ENCODE measurements at places on chromosomes 1 and 21.
A peak's percentile ranks its signal among the peaks of the same experiment; 100 is the strongest.

GRCh38 chr1:159274631-159275030 lies 27.5 kb upstream of the FCER1A start:
- no peak for DNase-seq

- no peak for DNase-seq
These were observed 302.0 kb upstream of the ADGRL2 start for GRCh38 chr1:81498471-81499462.

DNA sequence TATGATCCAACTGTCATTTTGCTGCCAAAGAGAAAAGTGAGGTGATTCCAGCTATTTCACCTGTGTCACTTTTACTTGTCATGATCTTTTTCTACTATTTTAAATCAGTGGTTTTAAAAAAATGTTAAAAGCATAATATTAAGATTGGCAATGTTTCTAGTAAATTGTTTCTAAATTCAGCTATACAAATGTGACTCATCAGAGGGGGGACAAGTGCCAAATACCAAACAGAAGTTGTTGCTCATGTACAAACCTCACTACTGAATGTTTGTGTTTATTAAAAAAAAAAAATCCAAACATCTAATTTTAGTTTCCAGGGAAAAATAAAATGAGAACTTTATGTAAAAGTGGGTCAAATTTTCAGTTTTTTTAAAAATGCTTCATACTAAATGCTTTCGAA lies 346.2 kb upstream of the SNX7 start:
- DNase-seq, result no peak

- no peak for DNase-seq
These were observed 52.8 kb upstream of the IFFO2 start for GRCh38 chr1:19009126-19009881.

DNA sequence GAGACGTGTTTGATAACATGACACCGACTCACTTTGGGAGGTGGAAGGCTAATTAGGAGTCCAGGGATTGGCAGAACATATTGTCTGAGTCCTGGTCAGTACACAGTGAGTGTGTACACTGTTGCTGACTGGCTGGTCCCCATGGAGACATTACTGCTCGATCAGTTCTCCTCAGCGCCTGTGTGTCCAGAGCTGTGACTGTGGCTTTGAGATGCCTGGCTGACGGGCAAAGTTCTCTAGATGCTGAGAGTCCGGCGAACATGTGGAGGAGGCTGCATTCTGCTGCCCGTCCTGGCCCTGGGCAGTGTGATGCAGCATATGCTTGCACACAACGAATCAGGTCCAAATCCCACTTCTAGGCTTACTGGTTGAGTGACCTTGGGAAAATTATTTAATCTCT lies 280.1 kb upstream of the ST6GALNAC5 start:
- no peak for DNase-seq

DNA sequence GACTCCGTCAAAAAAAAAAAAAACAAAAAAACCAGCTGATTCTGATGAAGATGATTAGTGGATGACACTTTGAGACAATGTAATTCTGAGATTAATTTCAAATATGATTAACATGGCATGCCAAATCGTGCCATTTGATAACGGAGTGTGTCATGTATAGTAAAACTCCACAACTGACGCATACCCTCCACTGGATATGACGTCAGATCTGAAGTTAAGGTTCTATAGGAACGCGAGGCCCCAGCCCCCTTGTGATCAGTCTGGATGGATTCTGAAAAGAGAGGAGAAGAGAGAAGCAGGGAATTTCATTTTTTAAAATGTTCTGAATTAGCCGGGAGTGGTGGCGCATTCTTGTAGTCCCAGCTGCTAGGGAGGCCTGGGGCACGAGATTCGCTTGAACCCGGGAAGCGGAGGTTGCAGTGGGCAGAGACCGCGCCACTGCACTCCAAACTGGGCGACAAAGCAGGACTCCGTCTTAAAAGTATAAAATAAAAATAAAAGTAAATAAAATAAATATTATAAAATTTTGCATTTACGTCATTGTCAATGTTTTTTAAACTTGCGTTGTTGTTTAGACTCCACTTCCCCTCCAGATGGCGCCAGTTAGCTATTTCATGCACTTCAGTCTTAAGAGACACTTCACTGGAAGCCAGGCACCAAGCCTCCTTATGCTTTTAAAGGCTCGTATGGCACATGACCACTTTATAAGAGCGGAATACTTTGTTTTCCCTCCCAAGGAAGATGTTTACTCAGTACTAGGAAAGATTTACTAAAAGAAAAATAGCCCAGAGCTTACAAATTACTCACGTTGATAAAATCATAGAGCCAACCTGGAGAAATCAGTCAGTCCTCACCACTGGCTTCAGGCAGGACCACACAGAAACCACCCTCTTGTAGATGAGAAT lies 65.5 kb downstream of the UBE2U start:
- peak; percentile 70 for DNase-seq

DNA sequence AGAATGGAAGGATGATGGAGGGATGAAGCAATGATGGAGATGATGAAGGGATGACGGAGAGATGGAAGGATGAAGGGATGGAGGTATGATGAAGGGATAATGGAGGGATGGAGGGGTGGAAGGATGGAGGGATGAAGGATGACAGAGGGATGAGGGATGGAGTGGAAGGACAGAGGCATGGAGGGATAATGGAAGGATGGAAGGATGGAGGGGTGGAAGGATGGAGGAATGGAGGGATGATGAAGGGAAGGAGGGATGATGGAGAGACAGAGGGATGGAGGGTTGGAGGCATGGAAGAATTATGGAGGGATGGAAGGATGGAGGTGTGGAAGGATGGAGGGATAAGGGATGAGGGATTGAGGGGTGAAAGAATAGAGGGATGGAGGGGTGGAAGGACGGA lies 62.8 kb downstream of the KCNAB2 start:
- DNase-seq, result no peak

- DNase-seq, result peak; percentile 96
These were observed 26.9 kb upstream of the RAP1A start for GRCh38 chr1:111592389-111593361.

- DNase-seq, result no peak
These were observed 77.7 kb downstream of the ZBTB18 start for GRCh38 chr1:244128591-244129383.

DNA sequence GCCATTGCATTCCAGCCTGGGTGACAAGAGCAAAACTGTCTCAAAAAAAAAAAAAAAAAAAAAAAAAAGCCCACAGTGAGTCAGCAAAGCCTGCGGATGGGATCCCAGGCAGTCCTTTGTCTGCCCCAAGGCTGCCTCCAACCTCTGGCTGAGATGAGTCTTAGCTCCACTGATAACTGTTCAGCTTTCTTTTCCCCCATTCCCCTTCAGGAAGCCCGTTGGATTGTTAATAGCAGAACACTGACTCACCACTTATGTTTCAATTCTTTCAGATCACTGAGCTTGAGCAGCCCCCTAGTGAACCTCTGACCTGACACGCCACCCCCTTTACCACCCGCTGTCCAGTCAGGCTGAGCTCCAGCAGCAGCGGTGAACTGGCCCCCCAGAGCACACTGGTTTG lies 57.5 kb downstream of the ERG start:
- DNase-seq, result no peak

GRCh38 chr1:113018911-113019310 lies 54.1 kb upstream of the LRIG2 start:
- DNase-seq, result no peak

DNA sequence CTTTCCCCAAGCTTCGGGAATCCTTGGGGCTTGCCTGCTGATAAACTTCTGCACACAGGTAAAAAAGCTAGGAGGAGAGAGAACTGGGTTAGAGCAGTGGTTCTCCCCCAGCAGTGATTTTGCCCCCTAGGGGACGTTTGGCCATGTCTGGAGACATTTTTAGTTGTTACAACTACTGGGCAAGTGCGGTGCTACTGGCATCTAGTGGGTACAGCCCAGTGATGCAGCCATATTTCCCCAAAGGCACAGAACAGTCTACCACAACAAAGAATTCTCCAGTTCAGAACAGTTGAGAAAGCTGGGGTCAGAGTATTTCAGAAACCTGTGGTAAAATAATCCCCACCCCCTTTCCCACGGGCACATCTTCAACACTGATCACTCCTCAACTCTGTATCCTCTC lies 41.3 kb downstream of the LRRC71 start:
- peak; percentile 27 for DNase-seq

DNA sequence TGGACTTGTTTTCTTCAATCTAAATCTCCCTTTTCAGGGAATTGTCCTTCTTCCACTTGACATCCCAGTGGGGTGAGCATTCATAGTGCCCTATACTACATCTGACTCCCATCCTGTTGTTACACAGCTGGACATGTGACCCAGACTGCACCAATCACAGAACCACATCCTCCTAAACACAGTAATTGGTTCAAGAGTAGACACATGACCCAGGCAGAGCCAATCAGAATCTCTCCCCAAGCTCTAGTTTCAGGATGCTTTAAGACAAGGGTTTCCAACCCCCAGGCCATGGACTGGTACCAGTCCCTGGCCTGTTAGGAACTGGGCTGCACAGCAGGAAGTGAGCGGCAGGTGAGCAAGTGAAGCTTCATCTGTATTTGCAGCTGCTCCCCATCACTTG lies 5.6 kb upstream of the DDOST start:
- no peak for DNase-seq

GRCh38 chr1:156502894-156503697 lies 2.5 kb upstream of the MEF2D start:
- no peak for DNase-seq

DNA sequence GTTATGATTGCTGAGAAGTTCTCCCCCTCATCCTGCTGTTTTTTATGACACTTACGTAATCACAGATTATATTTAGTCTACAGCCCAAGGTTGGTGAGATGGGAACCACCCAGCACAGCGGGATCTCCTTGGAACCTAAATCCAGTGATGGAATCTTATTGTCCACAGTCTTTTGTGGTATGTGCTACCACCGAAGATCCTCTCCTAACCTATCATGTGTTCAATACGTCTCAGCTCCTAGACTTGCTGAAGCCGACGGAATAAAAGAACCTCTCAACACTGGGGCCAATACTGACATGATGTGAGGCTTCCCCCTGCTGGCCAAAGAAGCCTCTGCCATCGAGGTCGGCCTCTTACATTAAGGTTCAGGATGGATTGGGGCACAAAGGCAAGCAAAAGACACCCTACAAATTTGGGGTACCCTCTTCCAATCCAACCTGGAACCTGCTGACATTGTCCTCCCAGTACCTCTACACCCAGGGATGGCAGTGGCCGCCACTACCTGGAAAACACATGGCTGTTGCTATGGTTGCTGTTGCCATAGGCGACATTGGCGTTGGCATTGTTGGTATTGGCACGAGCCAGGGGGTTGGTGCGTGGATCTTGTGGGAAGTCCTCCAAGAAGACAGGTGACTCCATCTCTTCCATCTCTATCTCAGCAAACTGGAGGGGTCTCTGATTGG lies 19.4 kb upstream of the KIF21B start:
- DNase-seq, result peak; percentile 57

GRCh38 chr1:82775406-82776000 lies 974.8 kb downstream of the ADGRL2 start:
- peak; percentile 12 for DNase-seq

- DNase-seq, result no peak
These were observed 143.7 kb downstream of the PCNX2 start for GRCh38 chr1:233151861-233152260.

DNA sequence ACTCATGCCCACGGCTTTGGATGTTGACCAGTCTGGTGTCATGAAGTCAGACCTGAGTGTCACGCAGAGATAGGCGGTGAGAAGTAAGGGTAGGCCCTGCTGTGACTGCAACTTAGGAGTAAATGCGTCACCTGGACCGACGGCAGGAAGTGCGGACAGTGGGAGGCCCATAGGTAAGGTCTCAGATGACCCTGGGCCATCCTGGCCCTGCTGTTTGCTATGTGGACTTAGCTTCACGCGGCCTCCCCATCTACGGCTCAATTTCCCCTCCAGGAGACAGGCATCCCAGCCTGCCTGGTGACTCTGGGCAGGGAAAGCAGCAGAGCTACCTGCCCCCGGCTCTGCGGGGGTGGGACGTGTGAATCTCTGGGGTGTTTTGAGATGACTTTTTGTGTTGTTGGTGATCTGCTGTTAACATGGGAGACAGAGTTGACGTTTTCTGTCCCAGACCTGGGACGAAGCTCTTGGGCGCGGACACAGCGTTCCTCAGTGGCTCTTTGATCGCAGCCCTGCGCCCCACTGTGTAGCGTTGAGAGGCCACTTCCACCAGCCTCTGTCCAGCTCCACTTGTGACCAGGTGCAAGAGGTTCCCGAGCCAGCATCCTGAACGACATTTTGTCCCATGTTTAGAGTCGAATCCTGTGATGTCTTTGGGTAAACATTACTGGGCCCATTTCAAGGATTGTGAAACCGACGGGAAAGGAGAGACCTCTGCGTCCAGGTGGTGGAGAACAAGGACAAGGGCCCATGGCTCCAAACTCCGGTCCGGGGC lies 39.9 kb downstream of the CRYAA start:
- no peak for DNase-seq

DNA sequence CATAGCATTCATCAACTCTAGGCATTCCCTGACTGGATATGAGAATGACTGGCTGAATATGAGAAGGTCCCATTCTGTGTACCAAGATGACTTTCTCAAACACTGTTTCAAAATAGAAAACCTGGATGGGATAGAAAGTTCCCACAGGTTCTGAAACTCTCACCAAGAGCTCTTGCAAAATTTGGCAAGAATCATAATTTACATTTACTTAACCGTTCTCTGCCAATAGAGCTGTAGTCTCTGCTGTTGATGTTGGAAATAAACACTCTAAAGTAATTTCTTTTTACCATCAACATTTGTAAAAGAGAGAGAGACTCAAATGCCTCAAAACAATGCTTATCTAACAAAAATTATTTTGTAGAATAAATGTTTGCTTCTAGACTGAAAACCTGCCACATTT lies 221.1 kb downstream of the LMO4 start:
- DNase-seq, result no peak

DNA sequence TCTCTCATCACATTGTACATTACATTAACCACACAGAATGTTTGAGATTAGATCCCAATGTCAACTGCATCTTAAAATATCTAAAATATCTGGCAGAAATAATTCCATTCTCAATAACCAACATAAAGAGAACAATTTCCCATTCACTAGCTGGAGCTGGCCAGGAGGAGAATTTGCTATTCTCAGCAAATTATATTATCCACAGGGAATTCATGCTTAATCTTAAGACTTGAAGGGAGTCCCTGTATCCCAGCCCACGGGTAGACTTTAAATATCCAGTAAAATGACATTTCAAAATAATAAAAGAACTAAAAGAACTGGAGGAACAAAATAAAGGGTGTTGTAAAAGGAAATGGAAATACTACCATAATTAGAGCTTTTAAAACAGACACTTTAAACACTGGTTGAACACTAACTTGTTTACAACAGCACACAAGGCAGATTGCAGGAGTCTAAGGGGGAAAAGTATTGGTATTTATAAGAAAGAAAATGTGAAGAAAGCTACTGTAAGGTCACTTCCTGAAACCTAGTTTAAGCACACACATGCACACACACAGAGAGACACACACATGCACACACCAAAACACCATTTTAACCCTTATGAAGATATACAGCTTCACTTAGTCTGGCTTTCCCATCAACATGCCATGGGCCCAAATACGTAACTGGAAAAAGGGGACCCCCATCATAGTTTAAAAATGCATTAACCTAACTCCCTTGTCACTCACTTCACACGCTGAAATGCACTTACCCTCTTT lies 107.0 kb downstream of the PTPN14 start:
- DNase-seq, result no peak

GRCh38 chr1:198253259-198253658 lies 96.5 kb downstream of the NEK7 start:
- no peak for DNase-seq

GRCh38 chr1:230681599-230681998 lies 32.3 kb downstream of the AGT start:
- DNase-seq, result no peak

All from stimulated activated CD4-positive, alpha-beta T cell treated with anti-CD3 and anti-CD28 coated beads, TNF-alpha, amount 100 ng/mL, for 48 hours (primary cell).